IPS DF 19.7 (cell line): ENCODE measurements at places on chromosomes 6 and 20.

GRCh38 chr20:21508230-21509078 is 5.4 kb downstream of the NKX2-2 start:
- DNase-seq, result no peak

DNA sequence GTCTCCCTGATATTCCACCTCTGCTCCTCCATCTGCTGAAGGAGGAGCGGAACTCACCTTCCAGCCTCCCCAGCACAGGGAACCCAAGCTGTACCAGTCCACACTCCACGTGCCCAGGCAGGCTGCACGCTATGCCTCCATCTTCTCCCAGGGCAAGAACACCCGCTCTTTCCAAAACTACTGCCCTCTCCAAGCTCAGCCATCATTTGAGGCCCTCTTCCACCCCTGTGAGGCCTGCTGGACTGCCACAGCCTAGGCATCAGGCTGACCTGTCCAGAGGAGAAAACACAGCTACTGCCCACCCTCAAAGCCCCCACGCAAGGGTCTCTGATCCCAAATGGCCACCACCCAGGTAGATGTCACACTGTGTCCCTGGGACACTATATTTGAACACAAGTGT is 99.9 kb downstream of the PRND start:
- no peak for DNase-seq

DNA sequence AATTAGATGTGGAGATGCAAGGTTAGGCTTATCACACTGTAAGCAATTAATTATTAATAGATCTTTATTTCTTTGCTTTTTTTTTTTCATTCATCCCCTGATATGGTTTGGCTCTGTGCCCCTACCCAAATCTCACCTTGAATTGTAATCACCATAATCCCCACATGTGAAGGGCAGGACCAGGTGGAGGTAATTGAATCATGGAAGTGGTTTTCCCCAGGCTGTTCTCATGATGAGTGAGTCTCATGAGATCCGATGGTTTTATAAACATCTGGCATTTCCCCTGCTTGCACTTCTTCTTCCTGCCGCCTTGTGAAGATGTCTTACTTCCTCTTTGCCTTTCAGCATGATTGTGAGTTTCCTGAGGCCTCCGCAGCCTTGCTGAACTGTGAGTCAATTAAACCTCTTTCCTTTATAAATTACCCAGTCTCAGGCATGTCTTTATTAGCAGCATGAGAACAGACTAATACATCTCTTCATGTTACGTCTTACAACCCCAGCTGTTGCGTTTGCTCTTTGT is 333.8 kb downstream of the CDH26 start:
- no peak for DNase-seq

GRCh38 chr6:84764332-84765049 is at the start of gene TBX18:
TSS of gene TBX18 (minus strand) at chr6:84764598. CDS start at chr6:84764181, 417 bp downstream.
- DNase-seq, result peak; percentile 89

- DNase-seq, result no peak
These were observed 442.6 kb upstream of the MARCKS start for GRCh38 chr6:113414511-113414910.

- DNase-seq, result no peak
These were observed 295.6 kb downstream of the GRIK2 start for GRCh38 chr6:101689156-101689555.

- DNase-seq, result no peak
These were observed at the start of gene PHF1 for GRCh38 chr6:33410711-33411631. TSS of gene PHF1 (plus strand) at chr6:33411014. CDS start at chr6:33412264, 1,250 bp downstream.

DNA sequence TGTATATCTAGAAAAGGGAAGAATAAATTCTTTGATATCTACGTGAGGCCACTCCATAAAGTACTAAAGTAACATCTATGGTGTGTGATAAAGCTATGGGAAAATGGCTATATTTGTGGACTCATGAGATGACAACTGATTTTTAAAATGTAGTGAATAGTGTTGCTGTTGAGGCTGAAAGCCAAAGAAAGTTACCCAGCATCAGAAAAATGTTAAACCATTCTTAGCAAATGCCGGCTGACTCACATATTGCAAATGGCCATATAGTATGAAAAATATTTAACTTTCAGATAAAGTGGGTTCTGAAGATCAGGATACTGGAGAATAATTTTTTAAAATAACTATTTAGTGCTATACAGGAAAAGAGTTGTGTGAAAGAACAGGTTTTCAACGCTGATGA is 129.9 kb upstream of the GRIK2 start:
- DNase-seq, result no peak

DNA sequence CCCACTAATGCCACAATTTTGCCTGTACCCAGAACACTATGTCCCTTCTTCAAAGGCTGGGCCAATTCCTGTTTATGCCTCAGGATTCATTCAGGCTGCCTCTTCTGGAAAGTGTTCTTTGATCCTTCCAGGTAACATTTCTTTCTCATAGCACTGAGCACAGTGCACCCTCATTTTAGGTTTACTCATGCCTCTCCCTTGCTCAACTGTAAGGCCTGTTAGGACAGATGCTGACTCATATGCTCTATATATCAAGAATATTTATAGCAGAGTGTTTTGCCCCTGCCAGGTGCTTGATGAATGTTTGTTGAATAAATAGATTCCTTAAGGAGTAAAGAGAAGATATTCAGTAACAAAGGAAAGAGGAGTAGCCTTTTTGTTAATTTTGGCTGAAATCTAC is 263.9 kb downstream of the PHF3 start:
- DNase-seq, result no peak

DNA sequence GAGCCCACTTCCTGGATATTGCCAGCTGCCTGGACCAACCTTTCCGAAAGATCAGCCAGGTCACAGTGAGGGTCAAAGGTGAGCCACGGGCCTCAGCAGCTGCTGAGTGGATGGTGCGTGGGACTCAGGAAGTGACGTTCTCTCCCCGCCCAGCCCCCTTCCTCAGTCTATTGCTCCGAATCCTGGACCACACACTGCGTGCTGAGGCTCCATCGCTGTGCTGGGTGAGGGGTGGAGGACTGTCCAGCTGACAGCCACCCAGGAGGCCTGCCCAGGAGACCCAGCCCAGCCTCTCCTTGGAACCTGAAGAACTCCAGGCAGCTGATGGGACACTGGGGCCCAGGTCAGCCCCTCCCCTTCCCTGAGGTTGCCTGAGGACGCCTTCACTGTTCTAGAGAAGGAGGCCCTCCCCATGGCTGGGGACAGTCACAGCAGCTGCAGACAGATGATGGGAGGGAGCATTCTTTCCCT is 94.4 kb upstream of the CD93 start:
- no peak for DNase-seq

GRCh38 chr6:75331151-75331550 is 46.6 kb upstream of the TMEM30A start:
- DNase-seq, result no peak

GRCh38 chr6:42488129-42488528 is 36.4 kb upstream of the TRERF1 start:
- no peak for DNase-seq
